Stimulated activated CD4-positive, alpha-beta T cell treated with anti-CD3 and anti-CD28 coated beads, Interleukin-1b, Interleukin-23, amount 100 ng/mL, for 48 hours (primary cell): ENCODE measurements at places on chromosomes 16 and 17.
A peak's percentile ranks its signal among the peaks of the same experiment; 100 is the strongest.

DNA sequence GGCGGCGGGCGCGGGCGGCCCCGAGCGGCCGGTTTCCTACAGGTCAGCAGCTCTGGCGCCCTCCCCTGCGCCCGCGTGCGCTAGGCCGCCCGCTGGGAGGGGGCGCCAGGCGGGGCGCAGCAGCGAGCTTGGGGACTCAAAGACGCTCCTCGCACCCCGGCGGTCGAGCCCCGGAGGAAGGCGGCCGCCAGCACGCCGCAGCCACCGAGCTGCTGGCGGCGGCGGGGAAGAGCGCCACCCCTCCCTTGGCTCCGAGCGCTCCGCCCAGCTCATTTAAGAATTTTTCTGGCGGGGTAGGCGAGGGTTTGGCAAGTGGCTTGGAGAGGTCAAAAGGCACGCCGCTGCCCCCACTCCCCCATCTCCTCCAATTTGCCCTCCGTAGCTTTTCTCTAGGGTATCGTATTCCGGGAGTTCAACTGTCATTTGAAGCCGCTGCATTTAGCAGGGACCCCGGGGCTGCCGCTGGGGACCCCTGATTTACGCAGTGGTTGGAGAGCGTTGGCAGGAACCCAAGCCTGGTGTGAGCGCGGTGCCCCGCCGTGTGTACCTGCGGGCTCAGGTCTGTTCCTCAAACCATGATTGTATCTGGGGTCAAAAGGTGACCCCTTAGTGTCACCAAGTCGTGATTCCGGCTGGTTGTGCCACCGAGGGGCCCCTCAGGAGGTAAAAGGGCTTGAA, 59.5 kb upstream of the GSE1 start:
- DNase-seq, result peak; percentile 28

DNA sequence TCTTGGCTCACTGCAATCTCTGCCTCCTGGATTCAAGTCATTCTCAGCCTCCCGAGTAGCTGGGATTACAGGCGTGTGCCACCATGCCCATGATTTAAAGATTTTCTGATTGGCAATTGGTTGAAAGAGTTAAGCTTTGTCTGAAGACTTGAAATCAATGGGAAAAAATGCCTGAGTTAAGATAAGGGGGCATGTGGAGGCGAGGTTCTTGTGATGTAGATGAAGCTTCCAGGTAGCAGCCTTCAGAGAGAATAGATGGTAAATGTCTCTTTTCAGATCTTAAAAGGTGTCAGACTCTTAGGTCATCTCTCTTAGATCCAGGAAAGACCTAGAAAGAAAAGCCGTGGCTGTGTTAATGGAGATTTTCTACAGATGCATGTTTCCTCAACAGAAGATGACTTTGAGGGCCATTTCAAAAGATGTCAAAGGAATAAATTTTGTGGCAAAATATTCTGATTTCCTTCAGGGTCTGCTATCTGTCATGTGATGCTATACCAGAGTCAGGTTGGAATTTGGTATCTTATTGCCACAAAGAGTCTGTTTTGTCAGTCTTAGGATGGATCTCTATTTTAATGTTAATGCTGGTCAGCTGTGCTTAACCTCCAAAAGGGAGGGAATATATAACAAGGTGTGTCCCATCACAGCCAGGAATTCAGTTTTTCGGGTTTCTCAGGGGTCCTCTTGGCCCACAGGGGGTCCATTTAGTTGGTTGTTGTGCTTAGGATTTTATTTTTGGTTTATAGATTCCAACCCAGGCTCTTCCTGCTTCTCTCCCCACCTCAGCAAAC, 58.3 kb upstream of the AKTIP start:
- no peak for DNase-seq

GRCh38 chr17:62935098-62935497, 30.9 kb upstream of the TANC2 start:
- DNase-seq, result no peak

GRCh38 chr16:57264950-57265371, 19.5 kb downstream of the PLLP start:
- no peak for DNase-seq

- no peak for DNase-seq
Observed at GRCh38 chr17:28957992-28958355, 6.7 kb upstream of the PHF12 start.

DNA sequence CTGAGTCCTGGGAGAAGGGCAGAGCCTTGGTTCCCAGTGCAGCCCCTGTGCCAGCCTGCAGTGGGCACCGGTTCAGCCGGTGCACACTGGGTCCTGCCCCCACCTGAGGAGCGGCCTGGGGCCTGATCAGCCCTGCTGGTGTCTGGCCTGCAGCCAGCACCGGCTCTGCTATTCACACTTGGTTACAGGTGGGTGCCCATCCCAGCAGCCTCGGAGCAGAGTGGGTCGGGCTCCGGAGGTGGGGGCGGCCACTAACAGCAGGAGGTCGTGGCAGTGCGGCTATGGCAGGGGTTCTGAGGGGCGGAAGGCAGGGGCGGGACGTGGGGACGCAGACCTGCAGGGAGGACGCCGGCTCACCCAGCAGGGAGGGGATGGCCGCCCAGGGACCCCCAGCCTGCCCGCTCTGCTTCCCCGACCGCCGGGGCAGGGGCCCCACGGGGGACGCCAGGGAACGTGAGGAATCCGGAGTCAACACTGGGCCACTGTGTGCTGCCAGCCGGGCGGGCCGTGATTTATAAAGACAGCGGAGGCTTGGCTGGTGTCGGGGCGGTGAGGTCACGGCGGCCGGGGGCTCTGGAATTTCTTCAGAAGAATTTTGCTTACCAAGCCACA, 20.3 kb downstream of the METRNL start:
- no peak for DNase-seq

DNA sequence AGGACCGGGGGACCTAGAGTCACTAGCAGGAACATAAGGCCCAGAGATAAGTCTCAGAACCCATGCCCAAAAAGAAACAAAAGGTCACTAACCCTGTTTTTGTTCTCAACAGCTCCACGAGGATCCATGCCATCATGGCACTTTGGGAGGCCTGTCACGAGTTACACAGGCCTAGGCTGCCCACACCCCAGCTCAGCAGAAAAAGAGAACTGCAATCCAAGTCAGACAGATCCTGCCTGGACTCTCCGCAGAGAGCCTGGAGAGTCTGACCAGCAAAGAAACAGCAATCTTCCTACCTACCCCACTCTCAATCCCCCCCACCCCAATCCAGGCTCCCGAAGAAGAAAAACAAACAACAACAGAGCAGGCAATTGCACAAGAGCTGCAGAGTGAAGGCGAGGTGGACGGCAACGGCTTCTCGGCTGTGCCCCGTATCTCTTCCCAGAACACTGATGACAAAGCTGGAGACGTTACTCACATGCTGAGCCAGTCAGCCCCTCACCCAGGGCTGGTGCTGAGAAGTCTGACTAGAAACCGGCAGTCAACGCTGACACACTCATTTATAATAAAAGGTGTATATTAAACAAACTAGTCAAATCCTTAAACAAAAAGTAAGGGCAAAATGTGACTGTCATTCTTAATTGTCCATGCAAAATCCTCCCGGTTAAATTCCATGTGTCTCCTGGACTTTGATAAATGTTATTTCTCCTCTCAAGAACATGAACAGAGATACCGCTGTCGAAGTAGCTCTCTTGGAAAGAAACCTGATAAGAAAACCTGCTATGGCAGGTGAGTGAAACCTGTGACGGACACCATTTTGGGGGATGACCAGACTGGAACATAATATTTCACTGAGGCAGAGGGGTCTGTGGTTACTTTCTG, 89.3 kb downstream of the SMG6 start:
- peak; percentile 69 for DNase-seq

- no peak for DNase-seq
Observed at GRCh38 chr17:41530062-41531048, 2.2 kb upstream of the KRT19 start.

- no peak for DNase-seq
Observed at GRCh38 chr17:78407387-78408000, 29.0 kb downstream of the PGS1 start.

DNA sequence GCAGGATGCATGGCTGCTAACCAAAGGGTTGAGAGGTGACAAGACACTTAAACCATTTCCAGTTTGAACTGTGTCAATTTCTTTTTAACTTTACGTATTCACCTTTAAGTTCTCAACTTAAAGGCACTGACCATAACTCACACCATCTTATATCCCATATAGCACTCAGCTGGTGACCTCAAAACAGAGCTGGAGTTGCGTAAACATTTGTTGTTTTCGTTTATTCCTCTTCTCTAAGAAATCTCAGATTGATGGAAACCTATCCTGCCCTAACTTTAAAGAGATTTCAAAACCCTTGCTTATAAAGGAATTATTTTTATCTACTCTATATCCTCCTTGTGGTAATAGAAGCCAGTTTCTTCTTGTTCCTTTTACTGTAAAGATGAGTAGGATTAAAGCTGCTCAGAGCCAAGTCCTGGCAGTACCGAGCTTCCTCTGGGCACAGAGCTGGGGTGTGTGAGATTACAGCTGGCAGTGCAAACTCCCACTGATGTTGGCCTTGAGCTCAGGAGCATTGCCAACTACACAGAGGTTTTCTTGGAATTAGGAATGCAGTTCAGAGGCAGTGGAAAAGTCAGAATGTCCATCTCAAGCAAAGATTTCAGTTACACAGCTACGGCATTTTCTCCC, 1.3 kb downstream of the KCTD2 start:
- no peak for DNase-seq

DNA sequence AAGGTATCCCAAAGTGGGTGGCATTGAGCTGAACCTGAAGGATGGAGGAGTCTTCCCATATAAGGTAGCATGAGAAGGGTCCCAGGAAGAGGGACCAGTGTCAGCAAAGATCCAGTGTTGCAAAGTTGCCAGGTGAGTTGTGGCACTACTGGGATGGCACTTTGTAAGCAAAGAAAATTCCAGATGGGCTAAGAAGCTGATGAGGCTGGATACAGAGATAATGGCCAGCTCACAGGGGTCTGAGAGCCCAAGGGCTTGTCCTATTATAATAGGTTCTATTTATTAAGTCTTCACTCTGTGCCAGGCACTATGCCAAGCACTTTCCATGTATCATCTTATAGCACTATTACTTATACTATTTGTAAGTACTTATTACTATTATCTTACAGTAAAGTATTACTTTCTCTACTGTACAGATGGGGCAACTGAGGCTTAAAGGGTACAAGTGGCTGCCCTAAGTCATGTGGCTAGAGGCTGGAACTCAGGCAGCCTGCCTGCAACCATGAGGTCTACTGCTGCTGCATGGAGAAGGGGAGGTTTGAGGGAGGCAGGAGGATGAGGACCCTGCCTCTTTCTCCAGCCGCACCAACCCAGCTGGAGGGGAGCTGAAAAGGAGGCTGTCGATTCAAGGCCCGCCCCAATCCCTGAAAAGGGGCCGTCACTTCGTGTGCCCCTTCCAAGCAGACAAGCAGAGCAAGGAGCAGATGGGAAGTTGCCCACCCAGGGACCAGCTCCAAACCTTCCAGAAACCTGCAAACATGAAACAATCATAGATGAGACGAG, 86.5 kb downstream of the C16orf78 start:
- no peak for DNase-seq

DNA sequence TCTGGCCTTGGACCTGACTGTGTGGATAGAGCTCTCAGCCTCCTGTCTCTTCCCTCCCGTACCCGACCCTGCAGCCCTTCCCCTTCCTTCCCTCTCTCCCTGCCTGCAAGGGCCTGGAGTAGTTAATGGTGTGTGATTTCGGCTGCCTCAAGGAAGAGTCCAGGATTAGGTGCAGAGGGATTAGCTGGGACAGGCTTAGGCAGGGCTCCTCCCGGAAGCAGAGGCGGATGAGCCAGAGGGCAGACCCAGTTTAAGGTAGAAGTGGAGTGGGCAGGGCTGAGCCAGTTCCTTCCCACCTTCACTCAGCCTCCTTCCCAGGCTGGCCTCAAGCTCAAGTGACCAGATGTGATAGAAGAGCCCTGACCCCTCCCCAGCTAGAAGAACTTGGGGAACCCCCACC, 16.8 kb downstream of the GUCY2D start:
- no peak for DNase-seq

DNA sequence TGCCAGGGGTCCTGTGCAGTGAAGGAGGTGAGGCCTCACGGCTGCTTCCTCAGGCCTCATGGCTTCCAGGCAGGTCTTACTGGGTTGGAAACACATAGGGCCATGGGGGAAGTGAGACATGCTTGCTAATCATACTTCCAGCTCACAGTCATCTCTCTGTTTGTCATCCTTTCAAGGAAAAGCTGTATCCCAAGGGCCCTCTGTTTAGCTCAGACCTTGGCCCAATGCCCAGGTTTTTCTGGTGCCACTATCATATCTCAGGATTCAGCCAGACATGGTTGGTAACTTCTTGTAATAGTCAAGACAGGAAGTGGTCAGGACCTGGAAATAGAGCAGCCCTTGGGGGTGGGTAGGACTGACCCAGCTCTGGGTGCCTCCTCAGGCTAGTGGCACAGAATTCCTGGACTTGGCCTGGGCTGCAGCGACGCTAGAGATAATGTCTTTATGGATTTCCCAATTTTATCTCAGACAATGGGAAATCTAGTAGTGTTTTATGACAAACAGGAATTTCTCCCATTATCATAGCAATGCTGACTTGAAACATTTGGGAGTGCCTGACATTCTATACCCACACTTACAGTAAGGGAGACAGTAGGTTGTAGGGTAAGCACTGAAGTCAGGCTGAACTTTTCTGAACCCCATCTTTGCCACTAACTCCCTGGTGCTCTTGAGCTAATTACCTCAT, 13.5 kb upstream of the ITGB3 start:
- no peak for DNase-seq

DNA sequence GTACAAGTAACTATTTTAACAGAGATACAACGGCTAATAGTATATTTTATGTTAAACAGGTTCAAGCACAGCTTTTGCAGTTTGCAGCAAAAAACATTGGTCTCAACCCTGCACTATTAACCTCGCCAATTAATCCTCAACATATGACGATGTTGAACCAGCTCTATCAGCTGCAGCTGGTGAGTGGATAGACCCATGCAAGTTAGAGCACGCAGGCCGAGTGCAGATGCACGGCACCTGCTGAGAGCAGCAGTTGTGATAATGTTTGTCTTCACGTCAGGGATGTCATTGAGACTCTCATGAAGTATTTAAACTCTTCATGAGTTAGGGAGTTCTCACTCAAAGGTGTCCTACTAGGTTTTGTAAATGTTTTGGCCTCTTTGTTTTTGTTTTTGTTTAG, 45.6 kb downstream of the TMC6 start:
- DNase-seq, result no peak

- DNase-seq, result no peak
Observed at GRCh38 chr17:17167356-17167755, 38.8 kb downstream of the PLD6 start.

GRCh38 chr16:85556456-85557082, 56.6 kb upstream of the GSE1 start:
- peak; percentile 59 for DNase-seq

DNA sequence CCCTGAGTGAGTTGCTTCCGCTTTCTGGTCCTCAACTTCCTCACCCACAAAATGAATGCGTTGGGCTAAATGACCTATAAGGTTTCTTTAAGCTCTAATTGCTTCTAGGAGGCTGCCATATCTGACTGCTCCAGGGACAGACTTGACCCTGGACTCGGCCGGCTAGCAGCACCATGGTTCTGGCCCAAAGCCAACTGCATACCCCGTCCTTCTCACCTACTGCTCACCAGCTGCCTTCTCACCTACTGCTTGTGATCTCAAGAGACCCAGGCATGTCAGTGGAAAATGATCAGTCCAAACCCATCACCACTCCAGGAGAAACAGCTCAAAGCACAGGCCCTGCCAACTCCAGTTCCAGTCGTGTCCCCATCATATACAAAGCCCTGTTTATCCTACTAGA, 124.3 kb upstream of the IRX5 start:
- DNase-seq, result no peak
